ENCODE measurements at places on chromosomes 2 and 18.

GRCh38 chr2:126736133-126736874, 80.3 kb downstream of the GYPC start:
- DNase-seq = no peak

DNA sequence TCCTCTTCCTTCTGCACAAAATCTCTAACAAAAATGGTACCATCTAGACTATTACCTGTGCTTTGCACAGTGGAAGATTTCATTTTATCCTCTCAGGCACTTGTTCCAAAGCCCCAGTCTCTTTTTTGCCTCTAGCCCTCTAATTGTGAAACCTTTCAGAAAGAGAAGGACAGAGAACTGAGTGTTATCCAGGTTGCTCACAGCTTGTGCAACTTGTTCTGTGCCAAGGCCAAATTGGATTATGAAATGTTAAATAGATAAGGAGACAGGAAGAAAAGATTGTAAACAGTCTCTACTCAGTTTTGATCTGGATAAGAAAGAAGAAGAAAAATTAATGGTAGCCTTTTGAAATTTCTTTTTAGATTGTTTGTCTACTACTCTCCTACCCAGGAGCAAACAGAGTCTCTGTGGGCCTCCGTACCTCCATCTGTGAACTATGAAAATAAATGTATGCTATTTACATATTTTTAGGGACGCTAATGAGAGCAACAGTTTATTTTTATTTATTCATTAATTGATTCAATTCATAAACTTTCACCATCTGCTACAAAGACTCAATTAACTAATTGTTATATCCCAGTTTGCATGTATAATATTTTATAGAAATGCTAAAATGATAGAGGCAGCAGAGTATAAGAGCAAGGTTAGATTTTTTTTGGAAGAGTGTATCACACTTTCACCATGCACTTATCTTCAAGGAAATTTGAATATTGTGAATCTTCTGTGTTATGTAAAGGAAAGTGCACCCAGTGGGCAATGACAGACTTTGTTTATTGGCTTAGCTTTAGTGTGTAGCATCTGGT, 339.0 kb upstream of the ETAA1 start:
- DNase-seq = no peak

GRCh38 chr2:46893269-46893939, 22.2 kb downstream of the MCFD2 start:
- no peak for DNase-seq

DNA sequence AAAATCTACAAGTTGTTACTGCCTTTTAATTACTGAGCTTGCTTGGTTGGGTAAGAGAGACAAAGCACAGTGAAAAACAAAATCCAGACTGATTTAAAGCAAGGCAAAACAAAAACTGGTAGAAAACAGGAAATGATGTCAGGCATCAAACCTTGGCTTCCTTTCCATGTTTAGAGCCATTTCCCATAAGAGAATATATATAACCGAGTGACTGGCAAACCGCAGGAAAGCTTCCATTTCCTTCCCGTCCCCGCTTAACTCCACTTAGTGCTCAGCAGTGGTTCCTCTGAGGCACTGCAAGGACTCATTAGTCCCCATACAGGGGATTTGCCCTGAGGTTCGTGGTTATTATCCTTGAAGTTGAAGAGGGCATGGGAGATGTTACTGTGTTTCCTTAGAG, 446.3 kb downstream of the LPIN1 start:
- no peak for DNase-seq

DNA sequence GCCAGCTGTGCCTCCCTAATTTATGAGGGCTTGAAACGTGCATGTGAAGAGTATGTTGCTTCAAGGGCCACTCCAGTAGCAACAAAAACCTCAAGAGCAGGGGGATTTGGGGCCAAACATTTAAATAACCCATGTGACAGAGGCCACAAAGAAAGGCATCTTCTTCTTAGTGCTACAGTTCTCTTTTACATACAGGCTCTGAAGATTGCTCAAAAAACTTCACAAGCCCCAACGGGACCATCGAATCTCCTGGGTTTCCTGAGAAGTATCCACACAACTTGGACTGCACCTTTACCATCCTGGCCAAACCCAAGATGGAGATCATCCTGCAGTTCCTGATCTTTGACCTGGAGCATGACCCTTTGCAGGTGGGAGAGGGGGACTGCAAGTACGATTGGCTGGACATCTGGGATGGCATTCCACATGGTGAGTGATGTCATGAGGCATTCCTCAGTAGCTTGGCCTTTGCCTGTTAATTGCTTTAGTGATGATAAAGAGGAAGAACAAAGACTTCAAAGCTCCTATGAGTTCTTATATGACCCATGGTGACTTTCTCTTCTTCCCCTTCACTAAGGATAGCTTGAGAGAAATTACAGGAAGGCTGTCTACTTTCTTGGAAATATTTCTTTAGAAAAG, 40.1 kb downstream of the NRP2 start:
- DNase-seq = no peak

DNA sequence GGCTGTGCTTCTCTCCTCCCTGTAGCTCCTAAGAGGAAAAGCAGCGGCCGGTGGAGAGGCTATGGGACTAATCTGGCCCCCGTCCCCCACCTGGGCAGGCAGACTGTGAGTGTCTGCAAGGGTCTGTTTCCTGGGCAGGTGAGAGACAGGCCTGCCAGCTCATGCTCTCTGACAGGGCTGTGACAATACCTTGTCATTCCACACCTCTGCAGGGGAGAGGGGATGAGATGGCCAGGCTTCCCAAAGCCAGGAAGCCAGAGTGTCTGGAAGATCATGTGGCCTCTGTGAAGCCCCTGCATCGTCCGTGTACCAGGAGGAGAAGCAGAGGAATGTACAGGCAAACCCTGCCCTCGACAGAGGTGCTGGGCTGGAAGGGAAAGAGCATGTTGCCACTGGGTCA, 142.5 kb upstream of the GATA6 start:
- no peak for DNase-seq

DNA sequence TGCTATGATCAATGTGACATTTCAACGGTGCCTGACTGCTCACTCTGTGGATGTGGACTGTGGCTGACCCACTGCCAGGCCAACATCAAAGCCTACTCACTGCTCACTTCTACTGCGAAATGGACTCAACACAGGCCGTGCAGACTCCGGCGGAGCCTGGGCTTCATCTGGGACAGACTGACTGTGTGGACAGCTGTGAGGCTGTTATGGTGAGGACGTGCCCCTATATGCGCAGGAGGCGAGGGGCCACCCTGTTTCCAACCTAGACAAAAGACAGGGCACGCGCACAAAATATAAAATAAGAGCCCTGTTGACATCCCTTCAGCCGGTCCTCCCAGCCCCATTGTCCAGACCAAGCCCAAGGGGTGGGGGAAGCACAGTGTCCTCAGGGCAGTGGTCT, 514.4 kb upstream of the RAB6C start:
- no peak for DNase-seq

- DNase-seq = no peak
Measured at GRCh38 chr2:239566995-239567568, 166.3 kb upstream of the HDAC4 start.

DNA sequence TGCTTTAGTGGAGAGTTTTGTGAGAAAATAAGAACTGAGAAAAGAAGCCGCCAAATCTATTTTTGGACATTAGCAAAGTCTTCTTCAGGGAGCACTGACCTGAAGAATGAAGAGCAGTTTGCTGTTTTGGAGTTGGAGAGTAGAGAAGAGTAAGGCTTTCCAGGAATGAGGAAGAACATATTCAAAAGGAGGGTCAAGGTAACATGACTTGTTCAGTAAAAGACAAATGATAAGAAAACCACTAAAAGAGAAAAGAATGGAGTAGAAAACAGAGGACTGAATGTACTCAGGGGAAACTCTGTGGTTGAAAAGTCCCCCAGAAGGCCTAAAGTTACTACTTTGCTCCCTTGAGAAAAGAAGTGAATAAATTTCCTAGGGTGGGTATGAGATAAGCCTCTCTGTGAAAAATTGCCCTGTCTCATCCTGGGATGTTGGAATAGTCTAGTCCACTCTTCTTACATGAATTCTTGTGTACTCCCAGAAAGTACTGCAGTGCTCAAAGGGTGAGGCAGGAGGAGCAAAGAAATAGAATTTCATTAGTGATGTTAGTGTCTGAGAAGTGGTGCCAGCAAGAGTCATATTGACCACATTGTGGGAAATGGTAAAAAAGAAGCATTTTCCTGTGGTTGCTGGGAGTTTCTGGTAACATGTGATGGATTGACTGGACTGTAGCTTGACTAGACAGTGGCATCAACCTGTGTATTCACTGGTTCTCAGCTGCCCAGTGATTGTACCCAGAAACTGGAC, 27.8 kb downstream of the MBD5 start:
- DNase-seq = no peak

- no peak for DNase-seq
Measured at GRCh38 chr18:48678237-48679115, 139.6 kb downstream of the CTIF start.
